Muscle of leg (tissue), 16 donors: ENCODE measurements at places on chromosomes 6 and 20. TPM values are rescaled to one million over a fixed set of nuclear protein-coding genes. Genes with fewer than 3 reads are reported as not detected.

- DNase-seq: no peak
These were observed 8.1 kb downstream of the FYN start for GRCh38 chr6:111865049-111865585.

DNA sequence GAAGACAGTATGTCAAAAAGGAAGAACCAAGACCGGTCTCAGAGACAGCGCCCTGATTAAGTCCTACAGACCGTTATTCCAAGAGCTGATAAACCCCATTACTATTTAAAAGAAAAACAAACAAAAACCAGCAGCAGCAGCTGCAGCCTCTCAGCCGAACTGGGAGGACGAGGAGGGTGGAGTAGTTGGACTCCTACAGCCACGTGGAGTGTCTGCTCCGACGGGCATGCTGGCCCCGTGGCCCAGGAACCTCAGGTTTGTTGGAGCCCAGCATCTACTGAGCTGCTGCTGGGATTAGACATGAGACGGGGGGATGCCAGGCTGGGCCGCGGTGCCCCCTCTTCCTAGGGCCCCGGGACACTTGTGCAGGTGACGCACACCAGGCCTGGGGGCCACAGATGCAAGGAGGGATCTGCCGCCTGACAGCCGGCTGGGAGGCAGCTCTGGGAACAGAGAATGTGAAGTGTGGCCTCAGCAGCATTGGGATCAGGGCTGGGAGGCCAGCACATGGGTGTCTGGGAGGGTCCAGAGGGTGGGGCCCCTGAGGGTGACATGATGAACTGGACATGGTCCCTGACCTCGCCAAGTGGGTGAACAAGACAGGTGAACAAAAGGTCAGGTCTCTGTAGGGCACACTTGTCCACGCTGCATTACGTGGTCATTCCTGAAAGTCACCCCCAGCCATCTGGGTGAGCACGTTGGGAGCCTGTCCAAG, 2.9 kb upstream of the ZBTB46 start:
- no peak for DNase-seq

DNA sequence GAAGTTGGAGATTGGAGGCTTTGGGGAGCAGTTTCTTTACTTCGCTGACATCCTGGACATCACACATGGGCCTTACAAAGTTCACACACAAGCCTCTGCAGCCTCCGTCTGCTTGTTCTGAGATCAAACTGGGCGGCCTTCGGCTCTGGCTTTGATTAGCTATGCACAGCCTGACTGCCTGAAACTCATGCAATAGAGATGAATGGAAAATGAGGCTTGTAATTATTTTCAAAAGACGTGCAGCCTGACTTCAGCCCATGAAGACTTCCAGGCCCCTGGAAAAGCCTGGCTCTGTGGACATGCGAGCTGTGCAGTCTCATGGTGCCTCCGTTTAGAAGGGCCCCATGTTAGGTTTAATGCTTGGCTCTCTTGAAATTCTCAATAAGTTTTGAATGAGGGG, 480.5 kb upstream of the SULF2 start:
- no peak for DNase-seq

GRCh38 chr6:40774932-40775331, 187.8 kb upstream of the LRFN2 start:
- DNase-seq: no peak

DNA sequence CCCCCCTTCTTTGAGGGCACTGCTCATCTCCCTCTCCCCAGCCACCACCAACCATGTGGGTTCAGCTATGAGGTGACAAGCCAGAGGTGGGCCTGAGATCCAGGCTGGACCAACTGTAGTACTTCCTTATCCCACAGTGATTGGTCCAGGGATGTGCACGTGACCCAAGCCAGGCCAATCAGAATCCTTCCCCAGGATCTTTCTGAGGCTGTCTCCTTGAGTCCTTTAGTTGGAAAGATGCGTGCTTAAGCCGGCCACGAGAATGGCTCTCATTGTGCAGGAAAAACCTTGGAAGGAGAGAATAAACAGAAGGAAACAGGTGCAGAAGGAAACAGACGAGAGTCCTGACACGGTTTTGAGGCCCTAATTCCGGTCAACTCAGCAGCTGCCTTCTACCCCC, 39.2 kb downstream of the ZC3H12D start:
- peak; percentile 43 for DNase-seq

GRCh38 chr6:154267508-154268106, 89.0 kb downstream of the IPCEF1 start:
- DNase-seq: no peak

DNA sequence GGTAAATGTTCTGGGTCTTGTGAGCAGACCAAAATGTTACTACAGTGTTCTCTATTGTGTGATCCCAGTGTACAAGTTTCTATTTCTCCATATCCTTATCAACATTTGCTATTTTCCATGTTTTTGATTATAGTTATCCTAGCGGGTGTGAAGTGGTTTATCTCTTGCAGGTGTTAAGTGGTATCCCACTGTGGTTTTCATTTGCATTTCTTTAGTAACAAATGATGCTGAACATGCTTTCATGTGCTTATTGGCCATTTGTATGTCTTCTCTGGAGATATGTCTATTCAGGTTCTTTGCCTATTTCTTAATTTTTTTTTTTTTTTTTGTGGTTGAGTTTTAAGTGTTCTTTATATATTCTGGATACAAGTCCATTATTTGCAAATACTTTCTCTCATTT, 35.5 kb downstream of the NSFL1C start:
- DNase-seq: no peak

DNA sequence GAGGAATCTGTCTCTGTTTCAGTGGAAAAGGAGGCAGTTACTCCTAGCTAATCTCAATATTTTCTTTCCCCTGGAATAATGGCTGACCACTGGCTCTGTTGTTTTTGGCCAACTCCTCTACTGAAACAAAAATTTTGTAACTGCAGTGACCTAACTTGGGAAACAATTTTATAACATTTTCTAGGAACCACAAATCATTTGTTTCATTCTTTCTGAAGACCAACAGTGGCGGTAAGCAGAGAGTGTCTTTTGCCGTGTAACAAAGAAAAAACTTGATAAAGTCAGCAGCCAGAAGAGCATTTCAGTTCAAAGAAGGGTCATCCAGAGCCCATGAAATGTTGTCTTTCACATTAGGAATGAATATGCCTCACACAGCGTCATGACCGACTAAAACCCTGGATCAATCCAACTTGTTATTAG, 11.8 kb upstream of the BFSP1 start:
- DNase-seq: peak; percentile 91

- DNase-seq: no peak
These were observed 242.9 kb downstream of the TBX18 start for GRCh38 chr6:84521511-84521910.

Gene IL17F
- polyA plus RNA-seq: not detected

Gene BNIP5
- 0.07 TPM for polyA plus RNA-seq

Gene MLN
- not detected for polyA plus RNA-seq
